Stimulated activated CD4-positive, alpha-beta T cell treated with anti-CD3 and anti-CD28 coated beads, Interleukin-15, amount 100 ng/mL, for 1 hour (primary cell): ENCODE measurements at places on chromosomes 4 and X.

- no peak for DNase-seq
Observed at GRCh38 chr4:18021470-18021719, 160 bp downstream of the LCORL start.

DNA sequence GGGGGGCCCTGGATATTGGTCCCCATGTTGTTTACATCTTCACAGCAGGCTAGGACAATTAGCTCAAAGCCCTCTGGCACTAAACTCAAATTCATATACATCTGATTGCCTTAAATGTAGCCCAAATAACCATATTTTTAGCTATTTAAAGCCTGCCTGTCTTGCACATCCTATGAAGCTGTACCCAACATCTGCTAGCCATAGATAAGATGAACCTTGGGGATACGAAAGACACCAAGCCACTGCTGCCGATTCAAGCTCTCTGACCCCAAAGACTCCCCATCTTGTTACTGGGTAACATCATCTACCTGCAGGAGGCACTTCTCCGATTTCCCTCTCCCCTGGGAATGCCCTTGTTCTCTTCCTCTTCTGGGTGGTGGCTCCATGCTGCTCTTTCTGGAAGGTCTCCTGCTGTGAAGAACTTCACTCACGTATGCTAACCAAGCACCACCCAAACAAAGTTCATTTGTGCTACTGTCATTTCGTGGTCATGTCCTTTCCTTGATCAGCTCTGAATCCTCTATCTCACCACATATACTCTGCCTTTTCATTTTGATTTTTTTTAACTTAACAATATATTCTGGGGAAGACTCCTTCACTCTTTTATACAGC, 107.7 kb upstream of the ATXN3L start:
- DNase-seq, result no peak

GRCh38 chrX:20265726-20266681, 705 bp downstream of the RPS6KA3 start:
- no peak for DNase-seq

- no peak for DNase-seq
Observed at GRCh38 chrX:150676221-150676620, 17.0 kb upstream of the MTMR1 start.

- DNase-seq, result no peak
Observed at GRCh38 chr4:76791479-76791878, 106.5 kb downstream of the SOWAHB start.

DNA sequence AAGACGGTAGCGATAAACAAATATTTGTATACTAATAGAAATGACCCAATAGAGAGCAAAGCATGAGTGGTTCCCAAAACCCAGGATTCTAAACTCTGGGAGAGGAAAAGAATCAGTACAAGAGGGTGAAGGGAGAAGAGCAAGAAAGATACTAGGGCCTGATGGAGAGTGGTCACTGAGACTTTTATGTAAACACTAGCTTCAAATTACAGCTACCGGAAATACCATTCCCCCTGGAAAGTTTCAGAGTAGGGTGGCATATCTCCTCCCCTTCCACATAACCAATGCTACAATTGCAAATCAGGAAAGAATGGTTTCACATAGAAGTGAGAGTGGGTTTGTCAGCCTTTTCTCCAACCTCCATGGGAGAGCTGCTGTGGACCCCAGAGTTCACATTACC, 77.1 kb downstream of the EIF4E start:
- DNase-seq, result no peak

DNA sequence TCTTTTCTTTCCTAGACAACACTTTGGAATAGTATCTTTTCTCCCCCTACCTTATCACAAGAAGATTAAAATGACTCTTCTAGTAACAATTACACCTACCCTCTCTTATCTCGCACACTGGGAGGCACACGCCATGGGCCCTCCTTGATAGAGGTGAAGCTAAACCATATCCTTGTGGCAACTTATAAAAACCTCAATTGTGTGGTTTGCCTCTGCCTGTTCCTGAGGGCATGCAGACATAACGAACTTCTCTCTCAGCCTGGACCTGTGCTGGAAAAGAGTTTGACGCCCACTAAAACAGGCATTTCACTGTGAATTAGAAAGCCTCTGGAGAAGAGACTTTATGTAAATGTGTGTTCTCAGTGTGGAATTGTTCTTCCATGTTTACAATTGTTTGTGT, 141.2 kb downstream of the NDST3 start:
- DNase-seq, result no peak

- DNase-seq, result no peak
Observed at GRCh38 chr4:70518716-70519115, 347 bp downstream of the AMTN start.

DNA sequence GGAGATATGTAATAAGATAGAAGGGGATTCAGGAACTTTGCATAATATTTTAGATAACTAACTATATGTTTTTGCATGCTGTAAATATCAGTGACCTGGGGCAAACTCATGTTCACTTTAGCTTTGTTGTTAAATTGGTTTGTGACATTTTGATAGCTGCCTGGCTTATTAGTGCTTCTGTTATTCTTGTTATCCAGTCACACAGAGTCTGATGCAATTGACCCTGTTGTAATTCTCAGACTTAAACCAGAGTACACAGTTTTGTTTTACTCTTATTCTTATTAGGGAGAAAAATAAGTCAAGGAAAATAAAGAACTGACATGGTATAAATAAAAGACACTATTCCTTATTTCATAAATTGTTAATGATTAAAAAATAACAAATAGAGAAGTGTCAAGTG, 516.7 kb upstream of the SLIT2 start:
- no peak for DNase-seq

DNA sequence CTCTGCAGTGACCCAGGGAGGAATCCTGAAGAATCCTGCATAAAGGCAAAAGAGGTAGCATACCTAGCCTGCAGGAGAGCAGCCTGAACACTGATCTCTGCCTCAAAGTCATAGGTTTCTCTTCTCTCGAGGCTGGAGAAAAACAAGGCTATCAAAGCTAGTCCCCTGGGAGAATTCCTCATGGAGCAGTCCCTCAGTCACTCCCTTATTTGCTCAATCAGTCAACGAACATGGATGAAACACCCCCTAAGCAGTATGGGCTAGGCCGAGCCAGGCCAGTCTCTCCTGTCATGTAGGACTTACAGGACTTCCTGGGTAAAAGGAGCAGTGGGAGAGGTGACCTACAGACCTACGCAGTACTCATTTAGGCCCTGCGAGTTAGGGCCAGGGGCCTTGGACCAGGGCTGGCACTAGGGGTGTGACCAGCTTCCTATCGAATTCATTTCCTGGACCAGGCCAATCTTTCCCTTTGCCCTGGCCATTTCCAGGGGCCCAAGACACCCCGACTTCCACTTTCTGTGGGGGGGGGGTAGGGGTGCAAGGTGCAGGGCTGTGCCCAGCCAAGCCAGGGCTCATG, 164.1 kb downstream of the EFNB1 start:
- DNase-seq, result no peak

GRCh38 chr4:185463541-185463940, 8.0 kb downstream of the CCDC110 start:
- DNase-seq, result no peak

GRCh38 chrX:9204560-9204959, 170.6 kb upstream of the FAM9B start:
- DNase-seq, result no peak

- no peak for DNase-seq
Observed at GRCh38 chr4:83129264-83129663, 14.7 kb upstream of the PLAC8 start.

DNA sequence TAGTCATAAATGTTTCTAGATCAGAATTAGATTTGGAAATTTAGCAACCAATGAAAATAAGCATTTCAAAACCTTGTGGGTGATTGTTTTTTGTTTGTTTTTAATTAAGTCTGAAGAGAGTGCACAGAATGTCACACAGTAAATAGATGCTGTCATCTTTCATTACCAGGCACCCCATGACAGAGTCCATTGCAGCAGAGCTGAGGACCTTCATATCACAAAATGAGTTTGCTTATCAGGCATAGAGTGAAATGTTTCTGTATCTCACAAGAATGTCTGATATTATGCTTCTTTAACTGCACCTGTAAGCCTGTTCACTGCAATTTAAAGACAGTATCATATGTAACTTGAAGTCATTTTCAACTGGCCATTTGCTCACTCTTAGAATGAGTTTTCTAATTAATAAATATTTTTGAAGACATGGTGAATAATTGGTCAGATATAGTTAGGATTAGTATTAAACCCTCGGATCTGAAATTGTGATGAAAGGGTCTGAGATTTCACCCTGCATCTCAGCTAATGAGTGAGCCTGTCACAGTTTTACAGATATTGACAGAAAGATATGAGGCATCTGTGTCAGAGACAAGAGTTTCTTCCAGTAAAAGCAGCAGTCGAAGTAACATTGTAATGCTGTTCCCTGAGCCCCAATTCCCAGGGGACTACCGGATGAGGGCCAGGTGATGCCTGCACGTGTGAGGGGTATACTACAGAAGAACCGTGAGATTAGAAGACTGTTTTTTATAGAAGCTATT, 416.4 kb downstream of the CCSER1 start:
- DNase-seq, result no peak
